BJ (cell line): ENCODE measurements at places on chromosomes 6 and 20.
A peak's percentile ranks its signal among the peaks of the same experiment; 100 is the strongest.

- no peak for DNase-seq
Measured at GRCh38 chr6:123091091-123091895, 95.3 kb downstream of the CLVS2 start.

DNA sequence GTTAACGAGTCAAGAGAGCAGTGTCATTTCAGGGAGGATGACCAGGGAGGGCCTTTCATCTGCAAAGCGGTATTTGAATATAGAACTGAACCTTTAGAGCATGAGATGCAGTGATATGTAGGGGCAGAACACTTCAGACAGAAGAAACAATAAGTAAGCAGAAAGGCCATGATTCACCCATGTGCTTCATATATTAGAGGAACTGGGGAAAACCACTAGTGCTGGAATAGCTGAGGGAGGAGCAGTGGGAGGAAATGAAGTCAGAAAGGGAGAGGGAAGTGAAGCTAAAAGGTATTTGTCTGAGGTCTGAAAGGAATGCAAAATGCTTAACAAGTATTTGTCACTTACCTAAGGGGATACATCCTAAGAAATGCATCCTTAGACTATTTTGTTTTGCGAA is 391.2 kb downstream of the ADGRB3 start:
- DNase-seq, result no peak

DNA sequence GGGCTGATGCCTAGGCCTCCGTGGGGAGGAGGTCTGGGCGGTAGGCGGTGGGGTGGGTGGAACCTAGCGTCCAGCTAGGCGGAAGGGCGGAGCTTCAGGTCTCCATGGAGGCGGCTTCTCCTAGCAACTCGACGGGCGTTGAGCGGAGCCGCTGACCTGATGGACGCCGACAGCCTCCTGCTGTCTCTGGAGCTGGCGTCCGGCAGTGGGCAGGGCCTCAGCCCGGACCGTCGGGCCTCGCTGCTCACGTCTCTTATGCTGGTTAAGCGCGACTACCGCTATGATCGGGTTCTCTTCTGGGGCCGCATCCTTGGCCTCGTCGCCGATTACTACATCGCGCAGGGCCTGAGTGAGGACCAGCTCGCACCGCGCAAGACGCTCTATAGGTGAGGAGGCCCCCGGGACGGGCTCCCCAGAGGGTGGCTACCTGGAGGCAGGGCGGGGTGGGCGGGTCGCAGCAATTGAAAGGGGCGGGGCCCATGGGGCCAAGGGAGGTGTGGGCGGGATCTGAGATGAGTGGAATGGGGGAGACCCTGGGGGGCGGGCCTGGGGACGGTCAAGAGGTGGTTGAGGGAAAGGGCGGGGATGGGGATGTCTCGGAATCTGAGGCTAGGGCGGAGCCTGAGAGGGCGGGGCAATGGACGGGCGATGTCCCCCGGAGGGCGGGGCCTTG is at the start of gene RSPH9:
RSPH9 (plus strand) TSS at position 97 of the 673 bp plus-strand sequence; CDS start at position 160, 63 bp downstream.
- DNase-seq, result no peak

GRCh38 chr6:4675121-4675520 is 101.1 kb upstream of the CDYL start:
- no peak for DNase-seq

- DNase-seq, result no peak
Measured at GRCh38 chr20:33840759-33841435, 29.7 kb downstream of the CHMP4B start.

DNA sequence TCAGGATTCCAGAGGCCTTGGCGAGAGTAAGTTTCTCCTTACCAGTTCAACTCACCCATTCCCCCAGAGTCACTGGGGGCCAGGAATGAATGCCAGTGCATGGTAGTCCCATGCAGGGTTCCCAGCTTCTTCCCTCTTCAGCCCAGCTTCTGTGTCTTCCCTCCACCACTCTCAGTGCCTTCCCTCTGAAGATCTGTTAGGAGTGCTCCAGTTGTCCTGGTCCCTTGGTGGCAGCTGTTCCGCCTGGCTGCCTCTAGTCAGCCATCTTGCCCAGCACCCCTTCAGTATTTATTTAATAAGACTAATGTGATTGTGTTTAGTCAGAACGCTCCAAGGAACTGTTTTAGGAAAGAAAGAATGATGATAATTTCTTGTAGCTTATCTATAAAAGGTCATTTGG is 23.1 kb downstream of the FIG4 start:
- no peak for DNase-seq

- no peak for DNase-seq
Measured at GRCh38 chr6:85436939-85437495, 12.9 kb upstream of the NT5E start.

- DNase-seq, result no peak
Measured at GRCh38 chr20:46703435-46703834, 6.0 kb upstream of the SLC2A10 start.

GRCh38 chr6:1611572-1612298 is 2.0 kb downstream of the FOXC1 start:
- DNase-seq, result no peak

GRCh38 chr6:139597771-139598755 is 223.6 kb upstream of the CITED2 start:
- DNase-seq, result peak; percentile 98

- no peak for DNase-seq
Measured at GRCh38 chr6:149863698-149864577, at the start of gene LRP11. Gene LRP11, minus strand, starts transcription at chr6:149864359. Its CDS starts 339 bp downstream, at chr6:149864020.

- DNase-seq, result no peak
Measured at GRCh38 chr6:135222623-135223022, 41.5 kb downstream of the MYB start.

DNA sequence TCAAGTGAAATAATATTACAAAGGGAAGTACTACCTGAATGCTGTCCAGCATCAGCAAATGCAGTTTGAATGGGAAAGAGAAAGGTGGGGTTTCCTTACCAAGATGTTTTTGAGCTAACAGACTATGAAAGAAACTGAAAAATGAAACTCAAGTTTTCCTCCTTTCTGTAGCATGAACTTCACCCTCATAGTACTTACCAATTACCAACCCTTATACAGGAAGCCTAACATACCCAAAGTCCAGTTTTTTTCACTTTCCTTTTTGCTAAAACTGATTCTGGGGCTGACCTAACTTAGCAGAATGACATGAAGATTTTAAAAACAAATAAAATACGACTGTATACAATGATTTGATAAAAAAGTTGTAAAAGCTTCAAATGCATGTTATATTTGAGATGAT is 5.2 kb downstream of the ZNFX1 start:
- no peak for DNase-seq

GRCh38 chr6:33812669-33813068 is 8.9 kb upstream of the MLN start:
- no peak for DNase-seq

- no peak for DNase-seq
Measured at GRCh38 chr6:75393806-75394205, 99.8 kb downstream of the FILIP1 start.

DNA sequence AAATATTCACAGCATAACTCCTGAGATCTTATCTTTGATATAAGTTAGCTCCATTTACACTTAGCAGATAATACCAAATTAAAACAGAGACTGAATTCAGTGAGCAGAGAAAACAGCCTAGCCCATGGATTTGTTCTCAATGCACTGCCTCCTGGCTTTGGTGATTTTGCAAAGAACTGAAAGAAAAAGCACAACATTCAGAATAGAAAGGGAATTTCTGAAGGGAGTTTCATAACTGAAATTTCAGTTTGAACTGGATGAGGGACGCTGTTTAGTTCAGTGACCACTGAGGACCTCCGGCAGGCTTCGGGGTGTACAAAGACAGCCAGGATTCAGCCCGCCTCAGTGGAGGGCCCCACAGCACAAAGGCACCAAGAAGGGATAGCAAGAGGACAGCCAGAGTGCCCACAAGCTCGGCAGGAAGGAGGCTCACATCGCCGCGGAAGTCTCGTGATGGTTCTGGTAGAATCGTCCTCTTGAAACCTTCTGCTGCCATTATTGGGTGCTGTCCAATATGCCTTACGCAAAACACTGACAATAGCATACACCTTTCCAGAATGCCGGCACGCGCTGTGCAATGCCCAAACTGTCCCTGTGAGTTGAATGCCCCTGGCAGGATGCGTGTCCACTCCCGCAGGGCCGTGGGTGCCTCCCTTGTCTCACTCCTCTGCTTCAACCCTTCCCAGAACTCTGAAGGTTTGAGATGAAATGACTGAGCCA is 9.7 kb upstream of the IRF4 start:
- no peak for DNase-seq

DNA sequence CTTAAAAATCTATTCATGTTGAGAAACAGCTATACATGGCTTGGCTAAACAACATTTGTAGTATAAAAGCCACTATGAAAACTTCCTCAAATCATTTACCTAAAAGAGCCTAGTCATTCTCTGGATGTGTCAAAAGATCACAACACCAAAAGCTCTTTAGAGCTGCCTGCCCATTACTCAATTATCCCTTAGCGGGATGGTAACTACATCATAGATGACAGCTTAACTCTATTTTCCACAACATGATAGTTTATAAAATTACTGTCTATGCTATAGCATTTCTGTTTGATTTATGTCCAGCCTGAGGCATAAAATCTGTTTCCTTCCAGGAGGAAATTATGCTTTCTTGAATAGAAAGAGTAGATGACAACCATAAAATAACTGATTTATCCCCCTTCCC is 777.6 kb upstream of the HS3ST5 start:
- DNase-seq, result no peak

GRCh38 chr6:31332637-31333602 is 24.1 kb downstream of the HLA-B start:
- no peak for DNase-seq

GRCh38 chr20:22320245-22320915 is 264.0 kb downstream of the FOXA2 start:
- no peak for DNase-seq

- no peak for DNase-seq
Measured at GRCh38 chr20:14877301-14878028, 540.1 kb upstream of the FLRT3 start.

DNA sequence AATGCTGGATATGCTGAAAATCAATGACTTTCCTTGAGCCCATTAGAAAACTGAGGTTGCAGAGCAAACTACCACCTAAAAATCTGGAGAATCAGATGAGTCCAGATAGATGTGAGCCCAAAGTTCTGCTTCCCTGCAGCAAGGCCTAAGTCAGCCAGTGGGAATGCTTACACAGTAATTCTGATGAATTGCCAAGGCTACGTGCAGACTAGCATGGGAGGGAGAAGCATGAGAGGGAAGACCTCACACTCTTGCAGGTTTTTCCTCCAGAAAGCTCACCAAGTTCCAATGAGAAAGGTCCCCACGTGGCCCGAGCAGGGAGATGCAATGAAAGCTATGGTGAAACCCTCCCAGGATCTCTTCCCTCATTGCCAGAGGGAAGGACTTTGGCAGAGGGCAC is 104.8 kb upstream of the SIRPA start:
- DNase-seq, result no peak

DNA sequence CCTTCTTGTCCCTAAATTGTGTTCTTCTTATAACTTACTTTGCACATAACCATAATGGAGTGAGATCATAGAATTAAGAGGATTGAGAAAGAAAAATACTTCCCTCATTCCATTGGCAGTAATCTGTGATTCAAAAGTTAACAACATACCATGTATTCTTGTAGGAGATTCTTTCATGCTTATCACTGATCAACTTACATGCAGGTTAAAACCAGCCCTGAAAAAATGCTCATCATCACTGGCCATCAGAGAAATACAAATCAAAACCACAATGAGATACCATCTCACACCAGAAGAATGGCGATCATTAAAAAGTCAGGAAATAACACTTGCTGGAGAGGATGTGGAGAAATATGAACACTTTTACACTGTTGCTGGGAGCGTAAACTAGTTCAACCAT is 36.5 kb upstream of the GFRAL start:
- DNase-seq, result no peak

DNA sequence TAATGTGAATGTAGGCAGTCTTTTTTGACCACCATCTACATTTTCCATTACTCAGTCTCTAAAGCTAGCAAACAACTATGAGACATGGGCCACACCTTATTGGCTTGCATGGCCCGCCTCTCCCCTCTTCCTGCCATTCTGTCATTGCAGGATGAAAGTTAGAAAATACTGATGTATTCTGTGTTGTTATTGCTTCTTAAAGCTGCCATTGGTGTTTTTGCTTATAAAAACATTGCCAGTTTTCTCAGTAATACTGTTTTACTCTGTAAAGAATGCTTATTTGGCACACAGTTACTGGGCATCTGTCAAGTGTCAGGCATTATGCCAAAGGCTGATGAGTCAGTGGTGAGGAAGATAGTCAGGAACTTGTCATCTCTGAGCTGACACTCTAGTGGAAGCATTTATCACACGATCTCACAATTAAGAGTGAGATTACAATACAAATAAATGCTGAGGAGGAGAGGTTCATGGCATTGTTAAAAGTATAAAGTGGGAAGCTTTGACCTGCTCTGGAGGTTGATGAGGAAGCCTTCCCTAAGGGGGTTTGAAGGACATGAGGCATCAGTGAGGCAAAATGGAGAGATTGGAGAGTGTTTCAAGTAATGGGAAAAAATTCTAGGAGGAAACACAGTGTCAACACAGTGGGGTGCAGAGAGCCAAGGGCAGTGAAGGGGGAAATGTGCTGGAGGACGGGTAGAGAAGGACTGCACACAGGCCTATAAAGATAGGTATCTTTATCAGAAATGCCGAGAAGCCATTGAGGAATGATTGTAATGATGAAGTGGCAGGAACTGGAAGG is 14.7 kb downstream of the KLHL32 start:
- no peak for DNase-seq

DNA sequence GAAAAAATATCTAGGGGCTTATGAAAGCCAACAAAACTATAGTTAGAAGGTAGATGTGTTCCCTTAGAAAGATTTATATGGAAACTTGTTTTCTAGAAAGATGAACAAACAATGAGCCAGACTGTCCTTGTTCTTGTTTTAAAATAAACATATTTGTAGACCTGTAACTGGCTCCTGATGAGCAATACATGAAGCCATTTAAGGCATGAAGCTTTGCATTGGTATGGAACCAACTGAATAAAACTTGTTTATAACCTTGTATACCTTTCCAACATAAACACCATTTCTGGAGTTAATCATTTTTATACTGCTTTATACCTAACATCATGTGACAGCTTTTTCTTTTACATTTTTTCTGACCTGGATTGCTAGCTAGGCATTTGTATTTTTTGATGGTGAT is 247.8 kb downstream of the PRL start:
- no peak for DNase-seq

- no peak for DNase-seq
Measured at GRCh38 chr6:142413111-142413510, 111.3 kb downstream of the ADGRG6 start.

DNA sequence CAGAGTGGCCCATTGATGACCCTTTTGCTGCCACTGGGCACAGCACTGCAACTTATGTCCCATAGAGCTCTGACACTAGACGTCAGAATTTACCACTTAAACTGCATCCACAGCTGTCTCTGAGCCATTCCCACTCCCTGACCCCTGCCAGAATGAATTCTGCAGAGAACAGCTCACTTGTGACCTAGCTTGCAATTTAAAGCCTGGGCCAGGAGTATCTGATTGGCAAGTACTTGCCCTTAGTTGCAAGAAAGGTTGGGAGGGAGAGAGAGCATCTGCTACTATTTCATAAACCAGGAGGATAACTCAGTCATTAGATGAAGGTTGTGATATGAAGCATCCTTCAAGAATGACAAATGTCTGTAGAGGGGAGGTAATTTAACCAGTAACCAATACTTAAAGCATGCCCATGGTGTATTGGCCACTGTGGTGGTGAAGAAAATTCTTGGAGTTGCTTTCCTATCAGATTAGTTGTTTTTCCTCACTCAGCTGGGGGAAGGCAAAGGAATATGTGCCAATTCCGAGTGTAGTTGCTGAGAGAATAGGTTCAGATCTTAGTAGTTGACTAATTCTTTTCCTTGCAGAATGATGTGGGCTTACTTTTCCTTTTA is 46.5 kb downstream of the IL22RA2 start:
- DNase-seq, result no peak
